ENCODE measurements at places on chromosomes 1 and 21.
A peak's percentile ranks its signal among the peaks of the same experiment; 100 is the strongest.

- no peak for DNase-seq
Observed at GRCh38 chr1:90274376-90274775, 279.5 kb downstream of the ZNF326 start.

DNA sequence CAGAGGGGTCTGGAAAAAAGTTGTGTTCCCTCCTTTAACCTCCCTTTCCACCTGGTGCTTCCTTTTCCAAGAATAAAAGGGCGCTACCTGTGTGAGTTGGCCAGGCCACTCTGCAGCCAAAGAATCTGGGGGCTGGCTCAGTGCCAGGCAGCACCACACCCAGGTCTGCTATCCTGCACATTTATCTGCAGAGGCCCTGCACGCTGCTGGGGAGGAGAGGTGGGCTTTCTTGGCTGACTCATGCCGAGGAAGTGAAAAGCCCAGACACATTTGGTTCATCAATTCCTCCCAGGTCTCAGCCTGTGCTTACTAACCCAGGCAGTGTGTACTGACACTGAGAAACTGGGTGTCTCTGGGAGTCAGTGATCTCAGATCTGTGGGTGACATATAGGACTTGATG lies 79.8 kb upstream of the F3 start:
- DNase-seq: no peak

- DNase-seq: no peak
Observed at GRCh38 chr1:80036690-80037432, 1030.3 kb upstream of the ADGRL4 start.

- DNase-seq: no peak
Observed at GRCh38 chr1:224521904-224522734, 87.5 kb upstream of the WDR26 start.

DNA sequence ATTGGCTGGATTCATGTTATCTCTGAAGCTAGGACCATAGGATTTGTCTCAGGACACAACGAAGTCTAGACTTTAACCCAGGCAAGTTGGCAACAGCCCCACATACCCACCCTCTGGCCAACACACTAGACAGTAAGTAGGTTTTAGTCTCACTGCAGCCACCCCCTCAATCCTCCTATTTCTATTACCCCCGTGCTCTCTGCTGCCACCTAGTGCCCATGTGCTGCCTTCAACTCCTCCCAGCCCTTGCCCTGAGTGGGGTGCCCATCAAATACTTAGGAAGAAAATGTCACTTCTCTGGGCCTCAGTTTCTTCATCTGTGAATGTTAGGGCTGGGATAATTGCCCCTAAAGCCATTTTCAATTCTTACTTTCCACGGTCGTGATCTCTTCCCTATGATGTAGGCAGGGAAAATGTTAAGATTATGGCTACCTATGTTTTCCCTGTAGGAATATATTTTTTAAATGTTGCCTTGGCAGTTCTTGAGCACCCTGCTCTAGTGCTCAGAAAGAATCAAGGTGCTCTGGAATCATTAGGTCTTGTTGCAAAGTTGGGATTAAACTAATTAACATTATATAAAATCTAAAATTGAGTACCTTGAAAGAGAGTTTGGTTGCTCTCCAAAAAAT lies 213.0 kb downstream of the LMX1A start:
- peak; percentile 19 for DNase-seq

DNA sequence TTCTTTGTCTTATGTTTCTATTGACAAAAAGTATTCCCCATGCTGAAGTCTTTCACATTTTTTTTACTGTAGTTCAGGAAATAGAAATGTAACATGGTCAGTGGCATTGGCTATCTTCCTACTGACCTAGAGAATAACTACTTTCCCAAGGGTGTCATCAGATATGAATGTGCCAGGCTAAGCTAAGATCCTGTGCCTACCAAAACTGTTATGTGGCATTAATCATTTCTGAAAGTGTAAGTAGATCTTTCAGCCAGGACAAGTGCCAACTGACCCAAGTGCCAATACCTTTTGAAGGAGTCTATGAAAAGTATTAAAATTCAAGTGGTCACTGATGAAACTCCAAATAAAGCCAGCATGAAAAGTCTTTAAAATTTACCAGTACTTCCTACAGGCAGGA lies 165.3 kb downstream of the TNFSF18 start:
- no peak for DNase-seq

GRCh38 chr21:25350056-25350455 lies 257.2 kb downstream of the MRPL39 start:
- peak; percentile 38 for DNase-seq

GRCh38 chr1:31780632-31781031 lies 16.5 kb upstream of the ADGRB2 start:
- no peak for DNase-seq

- no peak for DNase-seq
Observed at GRCh38 chr21:39645331-39645730, 32.6 kb downstream of the B3GALT5 start.

DNA sequence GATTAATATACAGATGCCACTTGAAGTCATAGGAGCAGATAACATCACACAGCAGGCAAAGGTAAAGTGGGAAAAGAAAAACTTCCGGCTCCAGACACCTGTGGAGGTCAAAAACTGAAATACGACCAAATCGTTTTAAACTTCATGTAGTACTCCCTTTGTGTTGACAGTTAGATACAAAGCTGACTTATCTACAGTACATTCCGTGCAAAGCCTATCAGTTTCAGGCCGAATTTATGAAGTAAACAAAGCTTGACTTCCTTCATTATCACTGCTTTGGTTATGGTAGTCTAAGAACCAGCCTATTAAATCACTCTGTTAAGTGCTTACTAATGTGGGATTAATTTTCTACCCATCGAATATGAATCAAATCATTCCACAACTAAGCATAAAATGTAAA lies 156.3 kb downstream of the SMYD3 start:
- DNase-seq: no peak

- no peak for DNase-seq
Observed at GRCh38 chr1:166937962-166938361, 37.4 kb downstream of the ILDR2 start.

DNA sequence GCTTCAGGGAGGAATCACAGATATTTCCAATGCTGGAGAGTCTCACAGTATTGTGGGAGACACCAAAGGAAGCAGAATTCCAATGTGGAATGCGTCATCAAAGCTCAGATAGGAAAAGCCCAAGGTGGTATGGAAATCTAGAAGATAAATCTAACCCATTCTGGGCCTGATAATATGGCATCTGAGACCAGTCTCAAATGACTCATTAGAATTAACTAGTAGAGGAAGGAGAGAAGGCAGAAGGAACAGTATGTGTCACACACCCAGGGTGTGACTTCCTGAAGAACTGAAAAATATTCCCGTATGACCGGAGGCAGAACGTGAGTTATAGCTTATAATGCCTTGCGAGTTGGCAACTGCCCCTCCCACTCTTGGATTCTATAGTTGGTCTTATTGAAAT lies 499.2 kb downstream of the PLPP3 start:
- no peak for DNase-seq

GRCh38 chr21:45505416-45506021 lies 36.7 kb downstream of the SLC19A1 start:
- no peak for DNase-seq

GRCh38 chr1:159030877-159031447 lies 21.3 kb downstream of the IFI16 start:
- DNase-seq: no peak

- DNase-seq: no peak
Observed at GRCh38 chr1:84166797-84167196, 22.7 kb downstream of the PRKACB start.

- DNase-seq: no peak
Observed at GRCh38 chr1:81780705-81781454, 19.9 kb upstream of the ADGRL2 start.

GRCh38 chr1:58434607-58435006 lies 111.9 kb downstream of the OMA1 start:
- no peak for DNase-seq

GRCh38 chr1:208028526-208028925 lies 117.6 kb upstream of the CD34 start:
- no peak for DNase-seq

GRCh38 chr1:25712299-25712970 lies 87.6 kb upstream of the SELENON start:
- DNase-seq: no peak

- no peak for DNase-seq
Observed at GRCh38 chr1:241375886-241376285, 18.9 kb upstream of the RGS7 start.

DNA sequence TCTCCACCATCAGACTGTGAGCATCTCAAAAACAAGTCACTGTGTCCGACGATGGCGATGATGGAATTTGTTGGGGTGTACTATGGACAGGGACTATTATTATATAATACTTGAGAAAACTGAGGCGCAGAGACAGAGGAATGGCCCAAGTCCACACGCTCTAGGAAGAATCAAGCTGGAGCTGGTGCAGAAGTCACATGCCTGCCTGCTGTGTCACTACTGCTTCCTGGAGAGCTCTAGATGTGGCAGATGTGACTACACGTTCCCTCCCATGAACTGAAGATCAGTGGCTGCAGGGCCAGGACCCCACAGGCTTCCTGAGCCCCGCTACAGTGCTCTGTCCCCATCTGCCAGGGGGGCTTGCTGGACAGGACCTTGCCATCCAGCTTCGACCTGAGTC lies 56.9 kb downstream of the TRABD2B start:
- DNase-seq: no peak

DNA sequence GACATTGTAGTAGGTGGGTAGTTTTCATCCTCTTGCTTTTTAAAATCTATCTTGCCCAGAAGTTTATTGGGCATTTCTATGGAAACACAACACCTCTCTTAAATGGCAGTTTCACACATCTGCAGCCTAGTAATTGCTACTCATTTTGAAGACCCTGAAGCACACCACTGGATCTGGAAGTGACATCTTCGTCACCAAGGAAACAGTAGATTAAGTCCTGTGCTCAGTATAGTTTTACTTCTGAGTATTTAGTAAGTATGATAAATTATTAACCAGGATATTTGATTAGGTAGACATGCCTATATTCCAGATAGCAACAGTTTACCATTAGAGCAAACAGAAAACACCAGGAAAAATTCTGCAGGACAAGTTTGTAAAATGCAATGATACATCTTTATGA lies 48.7 kb downstream of the UCK2 start:
- no peak for DNase-seq

DNA sequence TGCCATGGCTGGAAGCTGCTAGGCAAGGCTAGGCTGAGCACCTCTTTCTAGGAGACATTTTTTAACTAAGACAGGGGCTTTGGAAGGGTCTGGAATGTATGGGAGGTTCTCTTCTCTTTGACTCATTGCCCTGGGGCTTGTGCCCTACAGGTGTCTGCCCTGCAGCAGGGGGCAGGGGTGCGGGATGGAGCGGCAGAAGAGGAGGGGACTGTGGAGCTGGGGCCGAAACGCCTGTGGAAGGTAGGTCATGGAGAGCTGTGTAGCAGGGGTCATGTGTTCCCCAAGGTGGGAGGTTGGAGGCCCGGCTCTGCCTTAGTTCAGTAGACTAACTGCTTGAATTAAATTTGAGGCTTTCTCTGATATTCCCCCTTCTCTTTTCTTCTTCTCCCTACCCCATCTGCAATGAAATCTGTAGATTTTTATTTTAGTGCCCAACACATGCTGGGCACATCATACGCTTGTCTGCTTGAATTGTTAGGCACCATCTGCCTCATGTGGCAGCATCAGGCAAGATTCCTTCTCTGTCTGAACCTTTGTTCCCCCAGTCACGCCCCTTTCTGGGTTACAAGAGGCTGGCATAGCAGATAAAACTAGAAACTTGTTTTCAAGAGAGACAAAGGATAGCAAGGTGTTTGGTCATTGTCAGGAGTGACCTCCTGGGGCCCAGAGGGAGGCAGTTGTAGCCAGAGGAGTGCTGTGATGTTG lies 18.4 kb downstream of the PPFIA4 start:
- DNase-seq: no peak

GRCh38 chr1:219708919-219709543 lies 96.1 kb upstream of the ZC3H11B start:
- DNase-seq: no peak

- DNase-seq: no peak
Observed at GRCh38 chr1:62288224-62288623, 31.0 kb downstream of the KANK4 start.

GRCh38 chr1:85144351-85144750 lies 56.5 kb downstream of the SYDE2 start:
- no peak for DNase-seq

DNA sequence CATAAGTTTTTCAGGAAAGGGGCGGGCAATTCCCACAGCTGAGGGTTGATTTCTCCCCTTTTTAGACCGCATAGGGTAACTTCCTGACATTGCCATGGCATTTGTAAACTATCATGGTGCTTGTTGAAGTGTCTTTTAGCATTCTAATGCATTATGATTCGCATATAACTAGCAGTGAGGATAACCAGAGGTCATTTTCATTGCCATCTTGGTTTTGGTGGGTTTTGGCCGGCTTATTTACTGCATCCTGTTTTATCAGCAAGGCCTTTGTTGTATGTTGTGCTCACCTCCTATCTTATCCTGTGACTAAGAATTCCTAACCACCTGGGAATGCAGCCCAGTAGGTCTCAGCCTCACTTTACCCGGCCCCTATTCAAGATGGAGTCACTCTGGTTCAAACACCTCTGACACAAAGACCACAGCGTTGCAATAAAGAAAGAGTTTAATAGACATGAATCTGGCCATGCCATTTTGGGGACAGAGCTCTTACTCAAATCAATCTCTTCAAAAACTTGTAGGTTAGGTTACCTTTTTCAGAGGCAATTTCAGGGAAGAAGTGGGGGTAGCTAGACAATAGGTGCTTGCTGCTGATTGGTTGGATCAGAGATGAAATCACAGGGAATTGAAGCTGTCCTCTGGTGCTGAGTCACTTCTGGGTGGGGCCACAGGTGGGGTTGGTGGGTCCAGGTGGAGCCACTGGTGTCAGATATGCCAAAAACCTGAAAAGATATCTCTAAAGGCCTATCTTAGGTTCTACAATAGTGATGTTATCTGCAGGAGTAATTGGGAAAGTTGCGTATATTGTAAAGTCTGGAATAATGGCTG lies 23.3 kb downstream of the TBX19 start:
- DNase-seq: no peak

GRCh38 chr1:155082301-155083051 lies 3.8 kb downstream of the EFNA3 start:
- DNase-seq: peak; percentile 41

- DNase-seq: no peak
Observed at GRCh38 chr1:93617670-93618499, 63.8 kb downstream of the BCAR3 start.

DNA sequence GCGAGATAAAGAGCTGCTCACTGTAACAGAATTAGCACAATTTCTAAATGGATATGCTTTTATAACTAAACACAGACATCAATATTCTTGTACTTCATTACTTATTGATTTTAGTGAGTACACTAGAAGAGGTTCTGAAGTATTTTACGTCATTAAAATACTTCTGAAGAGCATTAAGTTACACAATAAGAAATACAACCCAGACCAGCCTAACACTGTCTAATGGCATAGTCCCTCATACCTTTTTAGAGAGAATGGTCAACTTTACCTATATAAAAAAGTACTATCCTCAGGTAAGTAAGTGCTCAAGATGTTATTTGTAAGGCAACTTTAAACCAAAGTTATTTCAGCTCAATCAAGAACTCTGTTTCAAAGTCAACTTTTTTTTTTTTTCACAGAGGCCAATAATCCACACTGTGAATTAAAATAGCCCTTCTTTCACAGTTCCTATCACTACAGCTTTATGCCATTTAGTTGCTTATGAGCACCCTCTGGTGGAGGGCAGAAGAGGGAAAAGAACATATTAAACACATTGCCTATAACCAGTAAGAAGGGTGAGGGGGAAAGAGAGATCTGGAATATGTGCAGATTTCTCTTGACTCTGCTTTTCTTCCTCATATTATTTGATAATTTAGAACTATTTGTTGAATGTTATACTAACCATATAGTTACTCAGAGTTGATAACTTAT lies 182.1 kb upstream of the DMRTA2 start:
- DNase-seq: no peak
